ENCODE measurements at places on chromosomes 4 and X. TPM values are rescaled to one million over a fixed set of nuclear protein-coding genes. Genes with fewer than 3 reads are reported as not detected.

- no peak for ATAC-seq
Measured at GRCh38 chr4:148065075-148065474, 333.2 kb downstream of the ARHGAP10 start.

GRCh38 chr4:94650690-94651089 is 107.1 kb upstream of the BMPR1B start:
- no peak for ATAC-seq

- no peak for ATAC-seq
Measured at GRCh38 chr4:77714514-77714913, 104.7 kb downstream of the CNOT6L start.

DNA sequence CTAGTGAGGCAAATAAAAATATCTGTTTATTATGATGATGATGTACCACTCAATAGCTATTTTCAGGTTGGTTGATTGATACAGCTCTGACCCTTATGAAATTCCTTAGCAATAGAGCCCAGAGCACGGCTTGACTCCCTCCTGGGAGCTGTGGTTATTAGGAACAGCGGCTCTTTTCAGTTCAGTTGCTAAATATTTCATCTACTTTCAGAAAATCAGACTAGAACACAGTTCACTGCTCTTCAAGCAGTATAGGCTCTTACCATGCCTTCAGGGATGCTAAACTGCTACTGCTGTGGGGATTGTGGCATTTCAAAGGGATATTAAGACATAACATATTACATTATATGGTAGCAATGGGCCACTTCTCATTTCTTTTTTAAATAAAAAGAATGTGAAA is 218.8 kb downstream of the SNCA start:
- no peak for ATAC-seq

- ATAC-seq, result no peak
Measured at GRCh38 chr4:89894649-89895550, at the start of gene MMRN1. Gene MMRN1, plus strand, starts transcription at chr4:89894854. Its CDS starts 118 bp downstream, at chr4:89894972.

NDUFB11 gene
- 67.4 TPM for total RNA-seq

All from esophagus mucosa (tissue), 1 donor.